Omental fat pad (tissue), 4 donors: ENCODE measurements at places on chromosomes 7 and 10. TPM values are rescaled to one million over a fixed set of nuclear protein-coding genes. Genes with fewer than 3 reads are reported as not detected.

DNA sequence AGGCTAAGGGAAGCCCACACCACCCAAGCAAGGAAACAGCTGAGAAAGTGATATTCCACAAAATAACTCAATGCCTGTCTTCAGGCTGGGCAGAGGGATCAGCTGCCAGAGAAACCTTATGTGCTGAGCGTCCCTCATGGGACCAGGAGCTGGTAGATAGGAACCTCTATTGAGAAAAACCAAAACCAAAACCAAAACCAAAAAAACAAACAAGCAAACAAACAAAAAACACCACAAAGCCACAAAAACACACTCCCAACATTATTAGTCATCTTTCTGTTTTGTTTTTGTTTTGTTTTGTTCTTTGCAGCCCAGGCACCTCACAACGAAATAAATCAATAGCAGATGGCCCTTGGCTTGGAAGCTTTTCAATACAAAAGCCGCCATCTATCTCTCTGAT is 760.8 kb upstream of the CELF2 start:
- no peak for DNase-seq

- DNase-seq: no peak
These were observed 306.1 kb downstream of the DGKB start for GRCh38 chr7:14596421-14596820.

DNA sequence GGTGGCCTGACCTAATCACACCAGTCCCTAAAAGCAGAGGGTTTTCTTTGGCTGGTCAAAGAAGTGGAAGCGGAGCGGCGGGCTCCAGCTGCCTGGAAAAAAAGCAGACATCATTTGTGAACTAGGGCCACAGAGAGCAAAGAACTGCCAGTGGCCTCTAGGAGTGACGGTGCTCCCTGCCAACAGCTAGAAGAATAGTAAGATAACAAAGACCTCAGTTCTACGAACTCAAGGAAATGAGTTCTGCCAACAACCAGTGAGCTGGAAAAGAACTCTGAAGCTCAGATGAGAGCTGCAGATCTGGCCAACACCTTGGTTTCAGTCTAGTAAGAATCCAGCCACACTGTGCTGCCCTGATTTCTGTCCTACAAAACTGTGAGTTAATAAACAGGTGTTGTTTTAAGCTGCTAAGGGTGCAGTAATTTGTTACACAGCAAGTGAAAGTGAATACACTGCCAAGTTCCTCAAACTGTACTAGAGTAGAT is 178.0 kb downstream of the SRPK2 start:
- DNase-seq: no peak

GRCh38 chr7:80185571-80185970 is 50.9 kb downstream of the GNAI1 start:
- DNase-seq: no peak

GRCh38 chr10:50575477-50576244 is 48.1 kb downstream of the SGMS1 start:
- no peak for DNase-seq

DNA sequence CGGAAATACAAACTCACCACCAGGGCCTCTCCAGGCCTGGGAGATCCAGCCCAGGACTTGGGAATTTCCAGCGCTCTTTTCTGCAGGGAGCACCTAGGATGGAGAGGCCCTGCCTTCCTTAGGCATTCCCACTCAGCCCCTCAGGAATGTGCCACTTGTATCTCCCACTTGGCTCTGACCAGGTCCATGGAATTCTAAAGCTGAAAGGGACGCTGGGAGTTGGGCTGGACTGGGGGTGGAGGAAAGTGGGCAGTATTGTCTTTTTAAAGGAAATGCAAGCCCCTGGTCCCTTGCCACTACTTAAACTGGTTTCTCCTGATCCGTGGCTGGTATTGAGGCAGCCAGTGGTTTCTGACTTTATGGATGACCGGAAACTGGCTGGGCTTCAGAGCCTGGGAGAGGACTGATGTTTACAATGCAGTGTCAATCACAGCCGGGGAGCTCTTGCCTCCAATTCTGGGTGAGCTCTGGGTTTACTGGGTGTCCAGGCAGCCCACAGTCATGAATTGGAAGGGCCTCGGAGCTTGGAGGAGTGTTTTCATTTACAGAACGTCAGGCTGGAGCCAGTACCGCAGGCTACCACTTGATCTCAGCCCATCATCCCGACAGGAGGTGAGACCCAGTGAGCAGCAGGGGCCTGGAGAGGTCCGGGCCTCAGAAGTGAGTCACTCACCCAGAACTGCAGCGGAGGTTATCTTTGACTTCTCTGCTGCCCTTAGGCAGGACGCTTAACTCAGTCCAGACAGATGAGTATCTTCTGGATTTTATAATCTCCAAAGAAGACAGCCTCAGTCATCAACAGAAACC is 27.3 kb downstream of the AGAP3 start:
- no peak for DNase-seq

GRCh38 chr10:14023673-14024328 is 306.9 kb downstream of the FRMD4A start:
- DNase-seq: no peak

GRCh38 chr10:67836972-67837371 is 1.0 kb downstream of the DNAJC12 start:
- no peak for DNase-seq

DNA sequence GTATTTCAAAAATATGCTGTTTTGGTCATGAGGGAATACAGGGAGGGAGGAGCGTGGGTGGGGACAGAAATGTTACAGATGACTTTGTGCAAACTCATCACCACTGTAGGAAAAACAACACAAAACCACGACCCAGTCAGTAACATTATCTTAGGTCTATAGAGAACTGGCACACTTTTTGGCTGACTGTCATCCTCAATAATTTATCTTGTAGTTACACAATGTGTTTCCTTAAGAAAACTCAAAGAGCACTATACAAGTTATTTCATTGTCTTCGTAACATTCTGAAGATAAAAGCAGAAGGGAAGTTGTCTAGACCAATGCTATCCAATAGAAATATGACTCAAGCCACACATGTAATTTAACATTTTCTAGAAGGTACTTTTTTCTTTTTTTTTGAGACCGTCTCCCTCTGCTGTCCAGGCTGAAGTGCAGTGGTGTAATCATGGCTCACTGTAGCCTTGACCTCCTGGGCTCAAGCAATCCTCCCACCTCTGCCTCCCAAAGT is 16.9 kb upstream of the CDK14 start:
- no peak for DNase-seq

GRCh38 chr7:1096156-1097119 is 8.5 kb downstream of the GPER1 start:
- no peak for DNase-seq

Gene MRLN
- not detected for total RNA-seq

Gene LMOD2
- not detected for total RNA-seq
